Thoracic aorta (tissue), 2 donors: ENCODE measurements at places on chromosomes 13 and 19.

- DNase-seq: no peak
These were observed 320.7 kb downstream of the DIAPH3 start for GRCh38 chr13:59843040-59843439.

GRCh38 chr19:4456843-4457653 lies 546 bp downstream of the UBXN6 start:
- no peak for DNase-seq

GRCh38 chr13:33612641-33613638 lies 205.0 kb upstream of the RFC3 start:
- no peak for DNase-seq

DNA sequence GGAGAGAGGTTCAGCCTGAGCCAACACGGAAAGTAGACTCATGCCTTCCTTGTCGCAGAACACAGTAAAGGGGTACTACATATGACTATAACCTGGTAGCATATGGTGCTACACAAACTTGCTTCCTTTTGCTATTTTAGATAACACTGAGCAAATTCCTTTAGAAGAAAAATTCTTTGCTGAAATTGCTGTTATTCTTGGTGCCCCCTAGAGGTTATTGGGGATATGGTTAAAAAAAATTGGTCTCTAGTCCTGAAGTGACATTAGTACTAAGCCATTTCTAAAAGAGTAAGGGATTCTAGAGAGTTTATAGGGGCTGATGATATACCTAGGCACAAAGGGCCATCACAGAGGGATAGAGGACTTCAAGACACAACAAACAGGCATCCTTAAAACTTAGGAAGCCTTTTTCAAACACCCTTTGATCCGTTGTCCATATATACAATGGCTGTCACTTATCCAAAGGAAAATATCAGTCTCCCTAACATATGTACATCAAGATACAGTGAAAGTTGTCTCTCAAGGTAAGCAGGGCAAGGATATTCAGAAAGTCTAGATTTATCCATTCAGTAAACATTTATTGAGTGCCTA lies 13.9 kb upstream of the HS6ST3 start:
- DNase-seq: no peak

DNA sequence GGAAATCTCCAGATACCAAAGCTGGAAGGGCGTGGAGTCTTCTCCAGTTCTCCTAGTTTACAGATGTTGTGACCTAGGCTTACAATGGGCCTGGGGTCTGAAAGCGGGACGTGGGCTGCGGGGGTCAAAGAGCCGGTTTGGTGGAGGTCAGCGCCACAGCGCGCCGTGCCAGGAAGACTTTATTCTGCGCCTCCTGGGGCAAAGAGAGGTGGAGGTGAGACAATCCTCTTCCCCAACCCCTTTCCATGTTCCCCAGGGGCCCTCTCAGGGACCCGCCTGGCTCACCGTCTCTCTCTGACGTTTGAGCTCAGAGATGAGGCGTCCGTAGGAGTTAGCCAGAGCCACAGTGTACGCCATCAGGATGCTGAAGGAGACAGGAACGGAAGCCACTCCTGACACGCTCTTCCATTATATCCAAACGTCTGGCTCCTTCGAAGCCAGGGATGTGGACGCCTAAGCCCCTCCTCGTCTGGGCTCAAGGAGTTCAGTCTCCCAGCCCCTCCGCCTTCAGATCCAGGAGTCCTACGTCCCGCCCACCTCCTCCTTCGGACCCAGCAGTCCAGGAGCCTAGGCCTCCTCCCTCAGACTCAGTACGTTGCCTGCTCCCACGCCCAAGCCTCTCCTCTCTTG lies 776 bp upstream of the LENG1 start:
- DNase-seq: no peak

DNA sequence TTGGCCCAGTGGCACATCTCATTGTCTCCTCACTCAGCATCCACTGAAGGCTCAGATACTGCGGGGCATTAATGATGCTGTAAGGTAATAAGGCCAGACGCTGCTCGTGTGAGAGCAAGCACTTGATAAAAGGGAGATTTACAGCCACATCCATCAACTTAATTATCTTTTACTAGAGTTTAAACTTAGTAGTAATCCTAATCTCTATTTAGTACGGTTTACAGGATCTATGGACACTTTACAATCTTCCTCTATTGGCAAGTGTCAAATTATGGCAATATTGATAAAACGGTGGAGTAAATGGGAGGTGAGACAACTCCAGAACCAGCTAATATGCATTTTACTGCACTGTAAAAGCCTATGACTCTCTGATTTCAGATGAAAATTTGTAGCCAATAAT lies 192.7 kb upstream of the GPR12 start:
- DNase-seq: no peak

- DNase-seq: no peak
These were observed 51.4 kb upstream of the ITM2B start for GRCh38 chr13:48181482-48182145.

DNA sequence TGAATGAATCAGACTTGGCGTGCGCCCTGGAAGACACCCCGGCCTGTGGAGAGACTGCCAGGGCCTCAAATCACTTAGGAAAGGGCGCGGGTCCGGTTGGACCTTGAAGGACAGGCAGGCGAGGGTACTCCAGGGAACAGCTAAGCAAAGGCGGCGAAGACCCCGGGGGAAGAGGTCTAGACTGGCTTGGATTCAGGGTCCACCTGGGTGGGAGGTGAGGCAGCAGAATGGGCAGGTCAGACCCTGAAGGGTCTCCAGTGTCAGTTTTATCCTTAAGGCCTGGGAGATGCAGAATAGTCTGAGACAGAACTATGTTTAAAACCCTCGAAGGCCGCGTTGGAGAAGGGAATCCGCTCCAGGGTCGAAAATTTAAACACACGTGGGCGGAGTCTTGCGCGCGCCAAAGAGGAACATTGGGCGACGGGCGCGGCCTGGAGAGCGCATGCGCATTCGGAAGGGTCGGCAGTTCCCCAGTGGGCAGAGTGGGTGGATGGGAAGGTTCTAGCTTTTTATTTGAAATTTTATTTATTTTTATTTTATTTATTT lies 567 bp upstream of the SMG9 start:
- no peak for DNase-seq

DNA sequence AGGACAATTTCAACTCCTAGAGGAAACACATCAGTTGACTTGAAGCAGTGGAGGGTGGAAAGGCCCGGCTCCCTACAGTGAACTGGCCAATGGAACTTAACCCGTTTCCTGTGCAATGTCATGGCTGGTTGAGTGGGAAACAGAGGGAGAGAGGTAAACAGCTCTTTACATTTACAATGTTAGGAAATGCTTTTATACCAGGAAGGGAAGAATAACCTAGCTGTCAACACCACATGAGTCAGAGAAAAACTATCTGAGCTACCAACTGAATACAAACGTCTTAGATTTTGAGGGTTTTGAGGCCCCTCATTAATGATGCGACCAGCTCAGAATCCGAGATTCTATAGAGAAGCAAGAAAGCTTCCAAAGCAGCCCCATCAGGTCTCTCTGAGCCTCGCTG lies 36.7 kb downstream of the CARD8 start:
- DNase-seq: no peak

GRCh38 chr19:21128901-21129698 lies 12.7 kb upstream of the ZNF431 start:
- no peak for DNase-seq

DNA sequence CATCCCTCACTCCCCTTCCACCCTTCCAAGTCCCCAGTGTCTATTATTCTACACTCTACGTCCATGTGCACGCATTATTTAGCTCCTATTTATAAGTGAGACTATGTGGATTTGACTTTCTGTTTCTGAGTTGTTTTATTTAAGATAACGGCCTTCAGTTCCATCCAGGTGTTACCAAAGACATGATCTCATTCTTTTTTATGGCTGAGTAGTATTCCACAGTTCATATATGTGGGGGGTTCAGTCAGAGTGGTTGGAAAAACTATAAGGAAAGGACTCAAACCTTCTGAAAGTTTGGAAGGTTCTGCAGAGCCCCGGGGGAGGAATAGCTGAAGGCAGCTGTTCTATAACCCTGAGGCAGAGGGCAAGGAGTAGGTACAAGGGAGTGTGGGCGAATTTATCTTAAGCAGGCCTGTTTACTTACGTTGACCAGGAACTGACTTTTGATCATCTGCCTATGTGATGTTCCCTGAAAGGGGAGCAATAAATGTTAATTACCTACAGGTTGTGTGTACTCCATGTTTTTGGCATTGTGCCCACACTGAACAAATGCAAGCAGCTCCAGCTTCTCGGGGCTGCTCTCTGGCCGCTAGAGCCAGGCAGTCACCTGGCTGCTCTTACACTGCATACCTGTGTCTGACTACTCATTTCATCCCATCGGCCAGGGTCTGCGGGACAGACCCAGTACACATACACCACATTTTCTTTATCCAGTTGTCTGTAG lies 13.5 kb upstream of the ADGRE1 start:
- no peak for DNase-seq

DNA sequence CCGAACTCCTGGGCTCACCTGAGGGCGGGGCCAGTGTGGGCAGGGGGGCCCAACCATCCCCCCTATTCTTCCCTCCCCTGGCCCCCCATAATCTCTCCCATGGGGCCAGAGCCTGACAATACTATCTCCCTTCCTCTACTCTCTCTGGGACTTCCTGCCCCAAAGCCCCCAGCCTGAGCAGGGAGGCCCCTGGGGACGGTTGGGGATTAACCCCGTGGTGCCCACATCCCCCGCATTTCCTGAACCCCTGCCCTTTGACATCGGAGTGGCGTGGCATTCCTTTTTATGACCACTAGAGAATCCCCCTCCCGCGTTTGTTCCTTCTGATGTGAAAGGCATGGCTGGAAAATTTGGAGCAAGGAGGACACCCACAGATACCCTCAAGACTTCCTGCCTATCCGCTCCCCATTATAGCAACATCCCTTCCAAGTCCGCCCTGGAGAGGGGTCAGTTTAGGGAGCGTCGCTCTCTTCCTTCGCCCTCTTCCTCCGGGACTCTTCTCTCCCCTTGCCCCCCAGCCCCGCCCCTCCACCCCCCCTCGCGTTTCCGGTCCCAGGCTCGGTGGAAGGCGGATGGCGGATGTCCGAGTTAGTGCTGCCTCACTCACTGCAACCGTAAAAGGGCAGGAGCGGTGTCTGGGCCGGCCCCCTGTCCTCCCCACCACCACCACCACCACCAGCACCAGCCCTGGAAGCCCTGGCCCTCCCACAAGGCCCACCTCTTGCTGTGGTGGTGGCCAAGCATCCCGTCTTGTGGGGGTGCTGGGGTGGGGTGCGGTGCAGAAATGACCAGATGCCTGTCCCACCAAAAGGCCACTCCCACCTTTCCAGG lies 1.8 kb downstream of the VASP start:
- DNase-seq: peak; percentile 67

DNA sequence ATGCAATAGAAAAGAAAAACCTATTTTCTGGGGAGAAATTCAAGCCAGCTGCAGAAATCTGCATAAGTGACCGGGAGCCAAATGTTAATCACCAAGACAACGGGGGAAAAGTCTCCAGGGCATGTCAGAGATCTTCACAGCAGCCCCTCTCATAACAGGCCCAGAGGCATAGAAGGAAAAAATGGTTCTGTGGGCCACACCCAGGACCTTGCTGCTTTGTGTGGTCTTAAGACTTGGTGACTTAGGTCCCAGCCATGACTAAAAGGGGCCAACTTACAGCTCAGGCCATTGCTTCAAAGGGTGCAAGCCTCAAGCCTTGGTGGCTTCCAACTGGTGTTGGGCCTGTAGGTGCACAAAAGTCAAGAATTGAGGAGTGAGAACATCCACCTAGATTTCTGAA lies 2847.6 kb upstream of the PCDH20 start:
- DNase-seq: no peak

DNA sequence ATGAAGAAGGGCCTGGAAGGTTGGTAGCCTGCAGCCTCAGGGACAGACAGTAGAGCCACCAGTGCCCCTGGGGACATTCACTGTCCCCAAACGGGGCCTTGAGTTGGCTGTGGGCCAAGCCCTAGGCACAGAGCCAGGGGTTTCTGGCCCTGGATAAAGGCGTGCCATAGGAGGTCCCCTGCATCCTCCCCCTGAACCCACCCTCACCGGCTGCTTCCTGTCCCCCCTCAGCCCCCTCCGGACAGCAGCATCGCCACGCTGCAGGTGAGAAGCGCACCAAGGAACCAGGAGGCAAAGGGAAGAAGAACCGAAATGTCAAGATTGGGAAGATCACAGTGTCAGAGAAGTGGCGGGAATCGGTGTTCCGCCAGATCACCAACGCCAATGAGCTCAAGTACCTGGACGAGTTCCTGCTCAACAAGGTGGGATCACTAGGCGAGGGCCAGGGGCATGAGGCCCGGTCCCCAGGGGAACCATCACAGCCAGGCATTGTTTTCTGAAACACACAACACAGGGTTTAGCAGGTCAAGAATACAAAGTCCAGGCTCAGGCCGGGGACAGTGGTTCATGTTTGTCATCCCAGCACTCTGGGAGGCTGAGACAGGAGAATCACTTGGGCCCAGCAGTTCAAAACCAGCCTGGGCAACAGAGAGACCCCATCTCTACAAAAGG lies 14.6 kb upstream of the USE1 start:
- DNase-seq: no peak

- no peak for DNase-seq
These were observed 20.9 kb downstream of the AP2A1 start for GRCh38 chr19:49787746-49788145.

DNA sequence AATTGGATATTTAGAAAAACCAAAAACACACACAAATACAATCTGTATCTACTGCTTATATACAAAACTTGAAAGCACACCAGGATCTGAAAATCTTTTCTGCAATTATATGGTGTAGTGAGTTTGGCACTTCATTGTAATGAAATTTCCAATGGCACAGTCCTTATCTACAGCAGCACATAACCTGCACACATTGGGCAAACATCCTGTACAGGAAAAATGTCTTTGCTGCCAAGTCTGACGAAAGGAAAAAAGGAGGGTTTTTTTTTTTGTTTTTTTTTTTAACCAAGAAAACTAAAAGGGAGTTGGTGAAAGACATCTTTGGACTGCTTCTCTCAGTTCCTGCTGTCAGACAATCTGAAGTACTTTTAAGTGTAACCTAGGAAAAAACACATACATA lies 107.8 kb downstream of the FOXO1 start:
- no peak for DNase-seq
